SW 1271 (cell line): ENCODE measurements at places on chromosomes 11 and 22.
A peak's percentile ranks its signal among the peaks of the same experiment; 100 is the strongest.

GRCh38 chr11:130202818-130203689, 43.5 kb downstream of the ST14 start:
- DNase-seq = no peak

DNA sequence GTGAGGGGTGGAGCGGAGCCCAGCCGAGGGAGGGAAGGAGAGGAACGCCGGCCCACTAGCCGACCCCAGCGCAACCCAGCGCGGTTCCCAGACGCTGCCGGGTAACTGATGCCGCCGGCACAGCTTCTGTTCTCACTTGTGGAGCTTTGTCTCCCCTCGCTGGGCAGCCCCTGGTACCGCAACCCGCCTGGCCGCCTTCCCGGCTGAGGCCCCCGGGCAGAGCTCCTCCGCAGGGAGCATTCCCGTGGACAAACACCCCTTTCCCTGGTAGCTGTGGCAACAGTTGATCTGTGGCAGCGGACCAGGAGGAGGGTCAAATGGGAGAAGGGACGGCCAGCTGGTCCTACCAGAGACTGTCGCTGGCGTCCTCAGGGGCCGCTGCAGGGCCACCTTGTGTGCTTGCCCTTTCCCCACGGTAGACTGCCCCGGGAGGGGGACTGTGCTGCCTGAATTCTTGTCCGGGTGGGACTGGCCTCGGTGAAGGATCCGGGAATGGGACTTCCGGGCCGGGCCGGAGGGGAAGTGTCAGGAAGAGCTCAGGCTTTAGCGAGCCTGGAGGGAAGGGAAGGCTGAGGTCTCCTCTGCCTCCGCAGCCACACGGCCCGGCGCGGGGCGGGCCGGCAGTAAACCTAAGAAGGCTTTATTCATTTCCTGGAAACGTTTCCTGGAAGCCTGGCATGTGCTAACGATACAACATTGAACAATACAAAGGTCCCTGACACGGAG, 468.0 kb downstream of the OPCML start:
- no peak for DNase-seq

DNA sequence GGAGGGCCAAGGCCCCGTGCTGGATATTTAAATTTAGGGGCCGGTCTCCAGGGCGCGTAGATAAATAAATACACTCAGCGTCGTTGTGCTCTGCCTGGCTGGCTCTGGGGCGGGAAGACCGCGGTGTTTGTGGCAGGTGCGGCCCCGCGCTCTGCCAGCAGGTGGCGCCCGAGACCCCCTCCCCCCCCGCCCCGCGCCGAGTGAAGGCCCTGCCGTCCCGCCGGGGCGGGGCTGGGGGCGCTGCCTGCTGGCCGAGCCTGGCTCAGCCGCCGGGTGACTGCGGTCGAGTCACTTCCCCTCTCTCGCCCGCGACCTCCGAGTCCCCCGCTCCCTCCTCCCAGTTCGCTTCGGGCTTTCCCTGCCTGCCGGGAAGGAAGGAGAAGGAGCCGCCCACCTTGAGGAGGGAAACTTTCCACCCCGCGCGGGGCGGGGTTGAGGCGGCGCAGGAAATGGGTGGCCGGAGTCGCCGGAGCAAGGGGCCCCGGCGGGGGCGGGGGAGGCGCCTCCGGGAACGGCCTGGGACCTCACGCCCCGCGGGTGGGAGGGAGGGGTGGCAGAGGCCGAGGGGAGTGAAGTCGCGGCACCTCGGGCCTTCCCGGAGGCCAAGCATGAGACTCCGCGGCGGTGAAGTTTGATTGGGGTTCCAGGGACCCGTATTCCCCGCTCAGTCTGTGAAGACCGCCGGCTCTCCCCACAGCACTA, 1.6 kb upstream of the EHBP1L1 start:
- peak; percentile 94 for DNase-seq

DNA sequence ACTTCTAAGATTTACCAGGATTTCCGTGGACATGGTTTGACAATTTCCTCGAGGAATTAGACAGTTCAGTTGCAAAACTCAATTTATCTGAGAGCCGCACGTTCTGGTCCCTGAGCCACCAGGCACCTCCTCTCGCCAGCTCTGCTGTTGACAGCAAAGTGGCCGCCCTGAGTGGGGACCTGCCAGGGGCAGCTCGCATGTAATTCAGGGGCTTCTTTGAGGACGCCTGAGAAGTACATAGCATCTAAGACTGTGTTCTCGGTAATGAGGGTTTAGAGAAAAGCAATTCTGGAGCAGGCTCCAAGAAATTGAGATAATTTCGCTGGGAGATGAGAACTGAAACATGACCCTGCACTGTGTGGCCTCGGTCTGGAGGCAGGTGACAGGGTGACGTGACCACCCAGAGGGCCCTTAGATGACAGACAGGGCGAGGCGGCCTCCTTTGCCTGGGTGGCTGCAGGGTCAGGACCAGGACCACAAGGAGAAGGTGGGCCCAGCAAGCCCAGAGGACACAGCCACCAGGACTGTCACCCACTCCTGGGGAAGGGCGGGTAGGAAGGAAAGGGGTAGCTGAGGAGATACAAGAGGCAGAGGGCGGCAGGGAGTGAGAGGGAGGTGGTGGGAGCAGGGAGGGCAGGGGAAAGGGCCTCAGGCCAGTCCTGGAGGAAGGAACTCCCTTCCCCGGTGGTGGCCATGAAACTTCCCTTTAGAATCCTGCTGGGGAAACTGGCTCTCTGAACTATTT, 55.0 kb downstream of the RTL6 start:
- no peak for DNase-seq

- no peak for DNase-seq
These were observed 81.4 kb downstream of the KCNQ1 start for GRCh38 chr11:2525941-2526807.

GRCh38 chr11:131688048-131688693, 317.8 kb downstream of the NTM start:
- DNase-seq = no peak

GRCh38 chr11:92859156-92859690, 110.2 kb upstream of the MTNR1B start:
- no peak for DNase-seq

DNA sequence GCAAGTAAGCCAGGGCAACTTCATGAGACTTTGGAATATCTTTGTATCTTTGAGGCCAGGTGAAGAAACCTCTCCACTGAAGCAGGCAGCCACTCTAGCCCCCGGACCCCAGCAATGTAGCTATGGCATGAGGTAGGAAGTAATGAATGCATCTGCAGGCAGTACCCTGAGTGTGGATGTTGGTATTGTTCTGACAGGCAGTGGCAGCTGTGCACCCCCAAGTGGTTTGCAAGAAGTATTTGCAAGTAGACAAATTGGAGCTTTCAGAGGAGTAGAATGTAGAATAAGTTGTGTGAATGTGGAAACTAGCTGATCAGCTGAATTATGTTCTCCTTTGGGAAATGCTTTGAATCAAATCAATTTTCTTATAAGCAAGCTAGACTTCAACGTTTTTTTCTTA, 194.4 kb upstream of the PGR start:
- peak; percentile 22 for DNase-seq

DNA sequence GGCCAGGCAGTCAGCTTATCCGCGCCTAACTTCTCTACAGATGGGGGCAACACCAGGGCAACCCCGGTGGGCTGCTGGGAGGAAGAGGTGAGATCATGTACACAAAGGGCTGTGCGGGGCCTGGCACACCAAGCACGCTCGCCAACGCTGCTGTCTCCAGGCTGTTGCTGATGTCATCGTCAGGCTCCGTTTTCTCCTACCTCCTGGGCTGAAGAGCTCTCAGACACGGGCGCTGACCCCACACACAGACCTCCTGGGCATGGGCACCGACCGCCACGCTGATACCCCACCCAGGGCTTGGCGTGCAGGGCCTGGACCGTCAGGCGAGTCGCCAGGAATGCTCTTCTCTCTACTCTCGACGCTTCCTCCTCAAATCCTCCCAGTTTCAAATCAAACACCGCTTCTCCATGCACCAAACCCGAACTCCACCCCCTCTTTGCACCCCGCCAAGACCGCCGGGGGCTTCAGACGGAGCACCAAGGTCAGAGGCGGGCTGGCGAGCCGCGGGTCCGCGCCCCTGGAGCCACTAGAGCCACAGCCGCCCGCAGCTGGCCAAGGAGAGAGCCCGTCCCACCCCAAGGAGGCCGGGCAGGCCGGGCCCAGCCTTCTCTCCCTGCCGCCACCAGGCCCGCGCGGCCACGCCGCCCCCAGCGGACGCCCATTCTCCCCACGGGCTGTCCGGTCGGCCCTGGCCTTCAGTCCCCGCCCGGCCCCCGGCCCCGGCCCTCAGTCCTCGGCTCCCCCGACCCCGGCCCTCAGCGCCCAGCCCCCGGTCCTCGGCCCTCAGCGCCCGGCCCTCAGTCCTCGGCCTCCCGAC, 772 bp downstream of the SBF1 start:
- no peak for DNase-seq
